ENCODE measurements at places on chromosomes 7 and 10.

DNA sequence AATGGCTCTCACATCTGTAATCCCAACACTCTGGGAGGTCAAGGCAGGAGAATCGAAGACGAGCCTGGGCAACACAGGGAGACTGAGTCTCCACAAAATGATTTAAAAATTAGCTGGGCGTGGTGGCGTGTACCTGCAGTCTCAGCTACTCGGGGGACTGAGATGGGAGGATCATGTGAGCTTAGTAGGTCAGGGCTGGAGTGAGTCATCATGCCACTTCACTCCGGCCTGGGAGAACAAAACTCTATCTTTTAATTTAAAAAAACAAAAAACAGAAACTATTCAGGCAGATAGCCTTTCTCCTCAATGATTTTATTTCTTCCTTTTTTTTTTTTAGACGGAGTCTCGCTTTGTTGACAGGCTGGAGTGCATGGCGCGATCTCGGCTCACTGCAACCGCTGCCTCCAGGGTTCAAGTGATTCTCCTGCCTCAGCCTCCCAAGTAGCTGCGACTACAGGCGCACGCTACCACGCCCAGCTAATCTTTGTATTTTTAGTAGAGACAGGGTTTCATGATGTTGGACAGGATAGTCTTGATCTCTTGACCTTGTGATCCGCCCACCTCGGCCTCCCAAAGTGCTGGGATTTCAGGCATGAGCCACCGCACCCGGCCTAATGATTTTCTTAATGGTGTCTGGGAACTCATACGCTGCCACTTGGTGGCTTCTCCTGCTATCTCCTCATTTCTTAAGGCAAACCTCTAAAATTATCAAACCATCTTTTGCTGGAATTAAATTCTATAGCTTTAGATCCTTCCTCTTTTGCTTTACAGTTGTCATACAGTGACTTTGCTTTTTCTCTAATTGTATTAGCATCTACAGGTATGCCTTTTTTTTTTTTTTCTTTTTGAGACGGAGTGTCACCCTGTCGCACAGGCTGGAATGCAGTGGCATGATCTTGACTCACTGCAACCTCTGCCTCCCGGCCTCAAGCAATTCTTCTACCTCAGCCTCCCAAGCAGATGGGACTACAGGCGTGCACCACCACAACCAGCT is 22.9 kb downstream of the SRPK2 start:
- DNase-seq, result no peak

- no peak for DNase-seq
Observed at GRCh38 chr7:150369748-150370501, 1.3 kb downstream of the REPIN1 start.

GRCh38 chr7:121302214-121302745 is 26.5 kb upstream of the WNT16 start:
- no peak for DNase-seq

DNA sequence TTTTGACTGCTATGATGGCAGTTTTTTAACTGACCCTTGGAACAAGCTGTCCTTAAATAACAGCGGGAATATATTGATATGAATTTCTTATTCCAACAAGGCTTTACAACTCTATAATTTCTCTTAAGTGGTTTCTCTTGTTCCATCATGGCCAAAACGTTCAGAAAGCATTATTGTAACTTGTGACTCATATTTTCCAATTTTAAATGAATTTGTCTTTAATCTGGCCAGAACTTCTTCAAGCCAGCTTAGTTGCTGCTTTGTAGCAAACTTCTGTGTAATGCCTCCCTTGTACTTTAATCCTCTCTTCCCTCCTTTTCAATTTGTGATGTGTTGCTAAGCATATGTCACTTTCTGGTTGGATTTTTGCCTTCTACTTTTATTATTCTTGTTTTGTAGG is 271.9 kb downstream of the KIF20B start:
- DNase-seq, result no peak

DNA sequence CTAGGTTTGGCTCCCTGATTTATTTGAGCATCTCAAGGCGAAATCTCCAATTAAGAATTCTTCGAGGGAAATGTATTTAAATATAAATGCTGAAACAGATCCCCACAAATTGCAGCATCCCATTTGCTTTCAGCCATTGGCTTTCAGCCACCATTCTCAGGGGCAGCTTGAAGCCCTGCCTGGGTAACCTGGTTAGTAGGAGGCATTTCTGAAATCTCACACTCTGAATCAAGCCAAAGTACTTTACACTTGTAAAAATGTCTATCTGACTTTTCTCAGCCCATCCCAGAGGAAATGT is 49.1 kb downstream of the GCC1 start:
- no peak for DNase-seq

GRCh38 chr10:3971713-3972112 is 186.7 kb upstream of the KLF6 start:
- no peak for DNase-seq

DNA sequence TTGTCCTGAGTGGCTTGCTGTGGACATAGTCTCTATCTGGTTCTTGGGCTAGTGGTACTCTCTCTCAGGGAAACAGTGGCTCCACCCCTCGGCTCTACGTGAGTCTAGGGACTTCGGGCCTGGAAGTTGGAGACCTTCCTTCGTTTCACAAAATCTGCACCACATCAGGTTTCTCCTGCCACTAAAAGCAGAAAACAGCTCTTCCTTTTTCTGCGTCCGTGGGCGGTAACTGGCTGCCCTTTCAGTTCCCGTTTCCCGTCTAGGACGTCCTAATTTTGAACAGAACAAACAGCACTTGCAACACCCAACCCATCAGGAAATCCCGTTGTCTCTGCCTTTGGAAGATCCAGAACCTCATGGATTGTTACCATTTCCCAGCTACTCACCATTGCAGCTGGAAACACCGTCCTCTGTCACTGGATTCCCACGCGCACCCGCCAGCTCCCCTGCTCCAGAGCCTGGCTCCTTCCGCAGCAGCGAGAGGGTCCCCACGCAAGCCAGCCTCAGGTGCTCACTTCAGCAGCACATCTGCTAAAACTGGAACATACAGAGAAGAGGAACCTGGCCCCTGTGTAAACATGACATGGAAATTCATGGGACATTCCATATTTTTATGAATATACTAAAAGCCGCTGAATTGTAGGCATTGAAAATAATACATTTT is 311.4 kb upstream of the AKR1E2 start:
- peak; percentile 51 for DNase-seq

DNA sequence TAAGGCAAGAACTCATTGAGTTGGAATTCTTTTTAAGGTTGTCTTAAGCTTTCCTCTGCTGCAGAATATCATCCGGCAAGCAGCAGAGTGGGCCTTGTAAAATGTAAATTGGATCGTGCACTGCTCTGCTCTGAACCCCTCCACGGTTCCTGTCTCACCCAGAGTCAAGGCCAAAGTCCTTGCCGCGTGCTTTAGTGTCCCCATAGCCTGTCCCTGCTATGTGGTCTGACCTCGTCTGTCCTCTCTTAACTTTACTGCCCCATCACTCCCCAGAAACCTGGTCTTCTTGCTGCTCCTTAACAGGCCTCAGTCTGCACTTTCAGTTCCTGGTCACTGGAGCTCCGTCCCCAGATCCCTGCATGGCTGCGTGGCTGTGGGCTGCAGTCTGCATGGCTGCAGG is 121.6 kb upstream of the SDK1 start:
- DNase-seq, result peak; percentile 17

- no peak for DNase-seq
Observed at GRCh38 chr7:24343614-24344013, 59.6 kb downstream of the NPY start.

GRCh38 chr10:8378198-8378983 is 323.9 kb downstream of the GATA3 start:
- no peak for DNase-seq

- no peak for DNase-seq
Observed at GRCh38 chr7:156027821-156028220, 215.6 kb upstream of the SHH start.

- DNase-seq, result no peak
Observed at GRCh38 chr10:58516119-58516518, 3.4 kb downstream of the BICC1 start.

GRCh38 chr7:42832667-42833066 is 79.2 kb downstream of the C7orf25 start:
- DNase-seq, result no peak

GRCh38 chr7:44318332-44318731 is 7.1 kb downstream of the CAMK2B start:
- DNase-seq, result no peak

GRCh38 chr7:150944066-150945042 is 33.8 kb downstream of the KCNH2 start:
- no peak for DNase-seq

- no peak for DNase-seq
Observed at GRCh38 chr10:74437822-74438221, 286.8 kb downstream of the ADK start.

DNA sequence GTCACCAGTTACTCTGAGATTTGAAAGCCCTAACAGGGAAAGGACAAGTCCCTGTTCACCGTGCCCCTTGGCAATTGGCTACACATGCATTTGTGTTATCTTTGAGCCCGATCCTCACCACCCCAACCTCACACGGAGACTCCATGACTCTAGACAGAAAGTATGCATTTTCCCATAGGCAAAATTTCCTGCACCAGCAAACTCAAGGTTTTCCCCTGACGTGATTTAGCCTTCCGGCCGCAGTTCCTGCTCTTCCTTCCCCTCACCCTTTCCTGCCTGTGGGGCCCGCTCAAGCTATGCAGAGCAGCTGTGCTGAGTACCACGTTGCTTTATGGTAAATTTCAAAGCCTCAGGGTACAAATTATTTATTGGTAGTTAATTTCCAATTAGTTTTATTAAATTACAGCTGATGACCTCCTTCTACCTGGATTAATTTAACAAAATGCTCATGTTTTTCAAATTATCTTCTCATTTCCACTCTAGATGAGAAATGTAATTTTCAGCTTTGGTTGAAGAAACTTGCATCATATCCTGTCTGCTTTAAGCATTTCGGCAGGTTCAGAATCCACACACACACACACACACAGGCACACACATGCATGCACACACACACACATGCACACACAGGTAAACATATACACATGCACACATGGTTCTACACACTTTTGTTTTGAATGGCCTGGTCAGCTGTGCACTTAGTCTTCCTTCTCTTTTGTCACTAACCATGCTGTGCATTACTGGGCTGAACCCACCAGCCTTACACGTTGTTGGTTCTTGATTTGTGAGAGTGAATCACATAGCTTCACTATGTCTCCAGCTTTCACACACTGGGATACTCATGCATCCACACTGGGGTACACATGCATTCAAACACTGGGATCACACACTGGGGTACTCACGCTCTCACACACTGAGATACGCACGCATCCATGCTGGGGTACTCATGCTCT is 283.1 kb upstream of the PITRM1 start:
- DNase-seq, result no peak

DNA sequence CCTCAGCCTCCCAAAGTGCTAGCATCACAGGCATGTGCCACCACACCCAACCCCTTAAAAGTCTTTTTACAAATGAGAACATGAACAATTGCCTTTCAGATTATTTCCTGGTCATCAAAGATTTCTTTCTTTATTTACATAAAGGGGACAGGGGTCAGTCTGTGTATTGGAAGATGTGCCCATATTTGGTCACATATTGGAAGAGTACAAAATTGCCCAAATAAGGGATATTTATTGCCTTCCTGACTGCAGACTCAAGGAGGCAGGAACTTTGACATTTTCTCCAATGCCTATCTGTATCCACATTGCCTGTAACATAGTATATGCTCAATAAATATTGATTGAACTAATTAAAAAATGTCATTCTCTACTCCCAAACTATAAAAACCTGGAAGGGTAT is 25.9 kb upstream of the HERPUD2 start:
- no peak for DNase-seq

GRCh38 chr7:135102372-135102771 is 45.5 kb upstream of the TMEM140 start:
- no peak for DNase-seq

DNA sequence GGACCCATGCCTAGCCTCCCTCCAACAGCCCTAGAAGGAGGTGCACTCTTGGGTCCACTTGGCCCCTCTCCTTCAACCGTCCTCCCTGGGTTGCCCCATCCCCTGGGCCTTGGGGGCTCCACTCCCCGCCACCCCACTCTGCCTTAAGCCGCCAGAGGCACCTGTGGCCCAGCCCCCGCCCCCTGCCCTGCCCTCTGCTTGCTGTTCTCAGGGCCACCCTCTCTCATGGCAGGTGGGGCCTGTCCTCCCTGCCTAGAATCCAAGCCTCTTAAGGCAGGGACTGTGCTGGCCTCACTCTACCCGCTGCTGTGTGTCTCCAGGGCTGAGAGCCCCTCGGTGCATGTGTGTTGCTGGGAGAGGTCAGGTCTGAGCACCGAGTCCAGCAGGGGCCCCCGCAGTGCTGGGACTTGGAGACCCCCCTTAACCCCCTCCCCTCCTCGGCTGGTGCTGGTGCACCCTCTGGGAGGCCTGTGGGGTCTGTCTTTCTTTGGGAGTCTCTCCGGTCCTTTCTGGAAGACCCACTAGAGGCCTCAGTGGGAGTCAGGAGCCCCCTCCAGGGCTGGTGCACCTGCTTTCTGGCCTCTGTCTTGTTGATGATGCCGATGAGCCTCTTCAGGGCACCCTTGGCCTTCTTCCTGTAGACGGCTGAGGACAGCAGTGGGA is 43.8 kb downstream of the CFAP46 start:
- DNase-seq, result no peak

DNA sequence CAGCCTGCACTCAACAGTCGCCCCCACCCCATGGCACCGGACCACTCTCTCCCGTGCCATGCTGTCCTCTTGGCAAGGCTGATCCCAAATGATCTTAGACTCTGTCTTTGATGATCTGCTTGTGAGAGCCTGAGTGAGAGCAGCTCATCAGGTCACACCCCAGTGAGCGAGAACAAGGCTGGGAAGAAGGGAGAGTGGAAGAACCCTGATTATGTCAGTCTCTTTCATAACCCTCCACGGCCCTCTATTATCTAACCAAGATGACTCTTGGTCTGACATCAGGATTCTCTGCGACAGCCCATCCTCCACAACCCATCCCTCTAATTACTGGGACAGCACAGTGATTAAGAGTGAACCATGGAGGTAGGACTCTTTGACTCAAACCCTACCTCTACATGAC is 53.1 kb upstream of the C7orf33 start:
- no peak for DNase-seq

DNA sequence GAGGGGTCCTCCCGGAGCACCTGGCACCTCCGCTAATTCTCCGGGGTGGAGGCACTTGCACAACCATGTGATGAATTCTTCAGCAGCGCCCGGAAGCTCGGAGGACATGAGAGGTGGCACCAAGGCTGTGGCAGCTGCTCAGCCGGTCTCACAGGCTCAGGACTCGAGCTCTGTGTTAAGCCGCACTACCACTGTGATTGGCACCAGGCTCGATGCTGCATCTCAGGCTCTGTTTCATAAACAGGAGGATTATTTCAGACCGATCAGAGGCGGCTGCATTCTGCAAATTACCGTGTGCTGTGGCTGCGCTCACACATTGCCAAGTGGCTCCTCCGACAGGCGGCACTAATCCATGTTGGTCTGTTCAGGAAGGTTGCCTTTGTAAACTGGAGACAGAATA is 495.2 kb downstream of the DNAJB6 start:
- no peak for DNase-seq

DNA sequence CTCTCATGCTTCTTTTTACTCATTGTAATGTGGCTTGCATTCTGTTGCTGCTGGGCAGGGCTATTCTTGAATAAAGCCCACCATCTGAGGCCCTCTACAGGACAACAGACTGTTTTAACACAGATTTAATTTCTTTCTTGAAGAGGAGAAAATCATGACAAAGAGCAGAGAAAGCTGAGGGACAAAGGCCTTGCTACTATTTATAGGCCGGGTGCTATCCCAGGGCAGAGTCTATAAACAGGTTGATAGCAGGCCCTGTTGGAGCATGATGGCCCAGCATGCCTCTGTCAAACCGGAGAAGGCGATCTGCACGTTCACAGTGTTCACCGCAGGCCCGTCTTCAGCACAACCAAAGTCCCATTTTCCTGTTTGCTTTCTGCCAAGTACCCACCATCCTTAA is 3.0 kb downstream of the VIPR2 start:
- no peak for DNase-seq
